ENCODE measurements at places on chromosomes 11 and 22.

DNA sequence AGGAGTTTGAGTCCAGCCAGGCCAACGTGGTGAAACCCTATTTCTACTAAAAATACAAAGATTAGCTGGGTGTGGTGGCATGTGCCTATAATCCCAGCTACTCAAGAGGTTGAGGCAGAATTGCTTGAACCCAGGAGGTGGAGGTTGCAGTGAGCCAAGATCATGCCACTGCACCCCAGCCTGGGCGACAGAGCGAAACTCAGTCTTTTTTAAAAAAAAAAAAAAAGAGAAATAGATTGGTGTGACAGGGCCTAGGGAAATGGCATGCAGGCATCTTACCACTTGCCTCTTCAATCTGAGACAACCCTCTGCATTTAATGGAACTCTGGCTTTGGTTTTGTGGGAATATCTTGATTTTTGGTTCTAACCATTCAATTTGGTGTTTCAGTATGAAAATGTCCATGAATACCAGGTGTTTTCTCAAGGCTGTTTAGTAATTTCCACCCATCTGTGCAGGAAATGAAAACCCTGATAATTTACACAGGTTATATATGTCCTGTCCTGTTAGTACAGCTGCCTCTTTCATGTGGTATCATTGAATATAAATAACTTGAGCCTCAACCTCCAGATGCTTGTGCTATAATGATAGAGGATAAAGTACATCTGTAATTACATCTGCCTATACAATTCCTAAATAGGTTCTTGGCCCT lies 8.4 kb downstream of the XBP1 start:
- DNase-seq = no peak

DNA sequence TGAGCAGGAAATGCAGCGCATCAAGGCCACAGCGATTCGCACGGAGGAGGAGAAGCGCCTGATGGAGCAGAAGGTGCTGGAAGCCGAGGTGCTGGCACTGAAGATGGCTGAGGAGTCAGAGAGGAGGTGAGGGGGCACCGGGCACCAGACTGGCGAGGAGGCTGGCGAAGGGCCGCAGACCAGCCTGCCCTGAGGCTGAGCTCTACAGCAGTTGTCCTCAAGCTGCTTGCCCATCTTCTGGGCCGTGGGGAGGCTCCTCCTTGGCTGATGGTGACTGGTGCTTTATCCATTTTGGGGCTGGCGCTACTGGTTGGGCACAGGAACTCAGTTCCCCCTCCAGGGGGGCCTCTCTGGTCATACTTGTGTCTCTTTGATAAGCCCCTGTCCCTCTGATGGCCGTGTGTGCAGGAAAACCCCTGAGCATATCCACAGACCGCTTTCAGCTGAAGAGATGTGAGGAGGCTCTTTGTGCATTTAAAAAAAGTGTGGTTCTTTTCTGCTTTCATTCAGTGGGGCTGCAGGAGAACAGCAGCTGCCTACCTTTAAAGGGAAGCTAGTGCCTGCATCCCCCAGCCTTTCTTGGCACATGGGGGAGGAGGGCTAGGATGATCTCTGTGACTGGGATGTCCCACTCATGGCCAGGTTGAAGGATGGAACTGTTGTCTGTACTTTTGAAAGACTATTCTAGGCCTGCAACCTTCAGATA lies 46.3 kb upstream of the CABP7 start:
- no peak for DNase-seq

DNA sequence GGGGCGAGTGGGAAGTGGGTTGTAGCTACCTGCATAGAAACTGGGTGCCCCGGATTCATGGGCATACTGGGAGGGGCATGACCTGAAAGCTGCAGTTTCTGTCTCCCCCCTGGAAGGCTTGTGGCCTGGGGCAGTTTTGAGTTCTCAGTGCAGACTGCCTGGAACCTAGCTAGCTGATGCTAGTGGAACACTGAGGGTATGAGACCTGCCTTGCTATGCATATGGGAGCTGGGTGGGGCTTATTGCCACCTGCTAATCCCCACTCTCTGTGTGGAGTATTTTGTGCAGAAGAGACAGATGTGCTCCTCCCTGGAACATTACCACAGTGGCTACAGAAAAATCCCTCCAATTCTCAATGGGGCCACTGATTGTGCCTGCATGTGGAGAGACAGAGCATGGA lies 11.7 kb upstream of the OR56B4 start:
- no peak for DNase-seq

DNA sequence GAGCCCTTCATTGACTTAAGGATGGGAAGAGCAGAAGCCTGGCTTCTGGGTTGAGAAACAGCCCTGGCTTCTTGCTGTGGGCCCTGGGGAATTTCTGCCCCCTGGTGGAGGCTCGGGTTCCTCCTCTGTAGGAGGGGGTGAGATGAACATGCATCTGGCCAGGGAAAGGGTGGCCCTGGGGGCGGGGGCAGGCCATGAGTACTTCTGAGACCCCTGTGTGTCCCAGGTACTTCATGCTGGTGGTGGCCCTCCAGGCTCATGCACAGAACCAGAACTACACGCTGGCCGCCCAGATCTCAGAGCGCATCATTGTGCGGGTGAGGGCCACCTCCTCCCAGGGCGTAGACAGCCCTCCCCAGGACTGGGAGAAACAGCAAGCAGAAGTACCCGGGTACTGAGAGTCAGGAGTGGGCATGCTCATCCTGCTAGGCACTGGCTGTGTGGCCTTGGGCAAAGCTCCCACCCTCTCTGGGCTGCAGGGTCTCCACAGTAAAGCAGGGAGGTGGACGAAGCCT lies 15.8 kb downstream of the TMEM258 start:
- peak; percentile 8 for DNase-seq

DNA sequence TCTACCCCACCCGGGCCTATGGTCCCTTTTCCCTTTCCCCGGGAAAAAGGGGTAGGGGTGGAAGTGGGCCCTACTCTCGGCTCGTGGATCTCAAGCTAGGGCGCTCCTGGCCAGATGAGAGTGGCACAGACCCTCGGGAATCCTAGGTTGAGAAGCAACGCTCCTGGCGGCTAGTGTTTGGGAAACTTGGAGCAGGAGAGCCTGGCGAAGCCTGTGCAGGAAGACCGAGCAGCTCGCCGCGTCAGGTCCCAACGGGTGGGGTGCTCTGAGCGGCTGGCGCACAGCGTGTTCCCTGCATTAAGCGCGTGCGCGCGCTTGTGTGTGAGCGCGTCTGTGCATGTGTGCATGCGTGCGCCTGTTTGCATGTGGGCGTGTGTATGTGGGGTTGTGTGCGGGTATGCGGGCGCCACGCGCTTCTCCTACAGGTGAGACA lies 7.1 kb upstream of the FLI1 start:
- no peak for DNase-seq

- DNase-seq = no peak
Measured at GRCh38 chr22:28027453-28028448, 108.7 kb upstream of the PITPNB start.

- no peak for DNase-seq
Measured at GRCh38 chr22:38774496-38775166, 18.8 kb upstream of the SUN2 start.

GRCh38 chr11:3667149-3668035 lies 3.8 kb downstream of the CHRNA10 start:
- DNase-seq = no peak

- DNase-seq = no peak
Measured at GRCh38 chr11:112780351-112781087, 180.7 kb upstream of the NCAM1 start.

GRCh38 chr11:86738568-86738967 lies 61.8 kb upstream of the PRSS23 start:
- no peak for DNase-seq

GRCh38 chr11:31366795-31367194 lies 2.7 kb downstream of the DCDC1 start:
- no peak for DNase-seq

DNA sequence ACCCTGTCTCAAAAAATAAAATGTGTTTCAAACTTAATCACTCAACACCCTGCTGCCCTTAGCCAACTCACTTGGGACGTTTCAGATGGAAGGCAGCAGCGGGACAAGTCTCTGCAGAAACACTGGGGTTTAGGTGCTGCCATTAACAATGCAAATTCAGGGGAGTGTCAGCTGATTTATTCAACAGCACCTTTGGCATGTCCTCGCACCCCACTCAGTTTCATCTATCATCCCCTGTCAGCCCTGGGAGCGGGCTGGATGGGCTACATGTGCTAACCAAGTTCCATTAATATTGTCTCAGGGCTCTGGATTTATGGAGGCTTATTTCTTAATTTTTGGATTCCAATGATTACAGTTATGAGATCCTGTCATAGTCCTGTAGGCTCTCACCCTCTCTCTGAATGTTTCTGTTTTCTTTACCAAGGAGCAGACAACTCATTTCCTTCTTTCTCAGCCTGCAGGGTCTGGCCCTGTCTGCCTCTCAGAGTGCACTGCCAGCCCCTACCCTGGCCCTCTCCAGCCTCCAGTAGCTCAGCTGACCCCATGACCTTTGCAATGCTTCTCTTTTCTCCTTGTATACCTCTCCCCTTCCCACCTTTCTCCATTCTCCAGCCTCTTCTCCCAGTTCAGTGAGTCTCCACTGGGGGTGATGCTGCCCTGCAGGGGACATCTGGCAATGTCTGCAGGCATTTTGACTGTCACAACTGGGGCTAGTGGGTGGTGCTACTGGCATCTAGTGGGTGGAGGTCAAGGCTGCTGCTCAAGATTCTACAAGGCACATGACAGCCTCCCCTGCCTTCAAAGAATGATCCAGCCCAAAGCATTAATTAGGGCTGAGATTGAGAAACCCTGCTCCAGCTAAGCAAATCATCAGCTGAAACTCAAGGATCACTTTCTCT lies 79.0 kb downstream of the APIP start:
- no peak for DNase-seq

DNA sequence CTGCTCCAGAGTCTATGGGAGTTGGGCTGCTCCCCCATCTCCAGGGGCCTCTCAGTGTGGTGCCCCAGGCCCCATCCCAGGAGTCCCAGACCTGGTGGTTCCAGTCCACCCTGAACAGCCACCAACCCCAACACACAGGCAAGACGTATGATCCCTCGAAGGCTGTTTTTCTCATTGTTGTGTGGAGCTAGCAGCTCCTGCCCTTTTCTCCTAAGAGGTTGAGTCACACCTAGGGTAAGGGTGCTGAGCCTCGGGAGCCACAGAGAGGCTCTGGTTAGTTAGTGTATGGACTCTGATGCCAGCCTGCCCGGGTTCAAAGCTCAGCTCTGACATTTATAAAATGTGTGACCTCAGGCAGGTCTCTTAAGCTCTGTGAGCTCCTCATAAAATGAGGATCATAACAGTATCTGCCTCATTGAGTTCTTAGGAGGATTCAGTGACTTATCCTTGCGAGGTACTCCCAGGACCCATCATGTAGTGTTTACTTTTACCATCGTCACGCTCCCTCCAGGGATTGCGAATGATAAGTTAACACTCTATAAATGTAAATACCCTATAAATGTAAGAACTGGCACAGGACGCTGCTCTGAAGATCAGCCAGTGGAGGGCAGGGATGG lies 47.2 kb downstream of the FBLN1 start:
- no peak for DNase-seq

GRCh38 chr11:74992852-74993251 lies 4.1 kb downstream of the NEU3 start:
- no peak for DNase-seq

GRCh38 chr22:37932821-37933578 lies 20.4 kb downstream of the C22orf23 start:
- no peak for DNase-seq

- peak; percentile 75 for DNase-seq
Measured at GRCh38 chr11:108115500-108116140, 5.7 kb upstream of the ACAT1 start.

Data from AG09319 (cell line).